ENCODE measurements at places on chromosomes 5 and 9. TPM values are rescaled to one million over a fixed set of nuclear protein-coding genes. Genes with fewer than 3 reads are reported as not detected.

Gene C9orf152
- polyA plus RNA-seq, result 58.5 TPM

Gene IFNA2
- polyA plus RNA-seq, result not detected

Gene ZDHHC11B
- polyA plus RNA-seq, result 2.0 TPM

Gene KIAA0825
- 0.48 TPM for polyA plus RNA-seq

Gene CCL27
- polyA plus RNA-seq, result 0.63 TPM

Gene MRPL50
- polyA plus RNA-seq, result 5.4 TPM

Gene STING1
- polyA plus RNA-seq, result 5.5 TPM

Gene SLCO6A1
- not detected for polyA plus RNA-seq

All from sigmoid colon (tissue), 7 donors.